ENCODE measurements at places on chromosomes 4 and X. TPM values are rescaled to one million over a fixed set of nuclear protein-coding genes. Genes with fewer than 3 reads are reported as not detected.

The CENPVL1 gene
- total RNA-seq, result under 0.01 TPM

The ERCC6L gene
- total RNA-seq, result 9.8 TPM

The GPRIN3 gene
- total RNA-seq, result under 0.01 TPM

The L1CAM gene
- total RNA-seq, result 0.39 TPM

The GPR34 gene
- total RNA-seq, result not detected

The HNRNPH2 gene
- 46.5 TPM for total RNA-seq

The ZIC3 gene
- not detected for total RNA-seq

The TMEM271 gene
- total RNA-seq, result not detected
